ENCODE measurements at places on chromosomes 11 and 22.

- no peak for DNase-seq
Measured at GRCh38 chr22:22761963-22762772, 117.8 kb downstream of the GGTLC2 start.

DNA sequence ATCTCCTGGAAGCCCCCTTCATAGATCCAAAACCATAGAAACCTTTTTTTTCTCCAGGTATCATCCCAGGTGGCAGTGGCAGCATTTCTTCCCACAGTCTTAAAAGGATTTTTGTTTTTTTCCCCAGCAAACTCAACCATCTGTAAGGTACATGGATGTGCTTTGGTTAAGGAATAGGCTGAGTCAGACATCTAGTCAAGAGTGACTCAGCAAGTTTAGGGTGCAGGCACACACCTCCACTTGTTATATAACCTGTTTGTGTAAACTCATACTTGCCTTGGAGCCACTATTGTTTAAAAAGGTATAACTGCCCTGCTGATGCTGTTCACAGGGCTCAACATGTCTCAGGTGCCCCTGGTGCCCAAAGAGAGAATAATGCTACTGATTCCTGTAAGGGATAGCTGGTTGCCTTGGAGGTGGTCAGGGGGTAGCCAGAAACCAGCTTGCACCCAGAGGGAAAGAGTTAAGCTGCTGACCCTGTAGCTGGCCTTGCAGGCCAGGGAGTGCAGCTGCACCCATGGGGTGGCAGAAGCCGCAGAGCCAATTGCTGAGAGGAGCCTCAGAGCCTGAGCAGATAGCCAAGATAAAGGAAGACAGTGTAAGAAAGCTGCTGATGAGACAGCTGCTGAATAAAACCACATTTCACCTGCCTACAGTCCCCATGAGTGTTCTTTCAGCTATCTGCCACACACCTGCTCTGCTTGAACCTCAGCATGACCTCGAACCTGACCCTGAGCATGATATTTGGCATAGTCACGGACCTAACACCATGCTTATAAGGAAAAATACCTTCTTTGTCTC lies 1726.1 kb upstream of the RAG2 start:
- no peak for DNase-seq

- DNase-seq = no peak
Measured at GRCh38 chr11:35144806-35145205, 5.8 kb downstream of the CD44 start.

GRCh38 chr11:122984186-122985011 lies 2.8 kb upstream of the BSX start:
- no peak for DNase-seq

DNA sequence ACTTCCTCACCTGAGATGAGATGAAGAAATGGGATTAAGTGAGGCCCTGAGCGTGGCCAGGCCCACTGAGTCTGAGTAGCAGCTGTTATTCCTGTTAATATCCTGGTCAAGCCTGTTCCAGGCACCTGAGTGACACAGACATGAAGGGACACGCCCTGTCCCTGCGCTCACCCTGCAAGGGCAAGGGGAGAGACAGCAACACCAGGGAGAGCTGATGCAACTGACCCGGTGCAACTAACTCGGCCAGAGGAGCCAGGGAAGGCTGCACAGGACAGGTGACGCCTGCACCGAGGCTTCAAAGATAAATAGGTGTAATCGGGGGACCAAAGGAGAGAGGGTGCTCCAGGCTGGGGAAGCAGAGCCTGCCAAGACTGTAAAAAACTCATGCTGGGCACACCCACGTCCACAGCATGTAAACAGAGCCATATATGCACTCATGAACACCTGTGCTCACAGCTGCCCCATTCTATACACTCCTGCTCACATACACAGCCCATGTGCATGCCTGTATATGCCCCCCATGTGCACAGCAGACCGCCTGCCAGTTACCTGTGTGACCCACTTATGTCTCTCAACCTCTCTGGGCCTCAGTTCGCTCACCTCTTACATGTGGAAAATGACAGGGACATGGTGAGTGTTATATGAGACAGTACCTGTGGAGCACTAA lies 22.8 kb upstream of the GCAT start:
- no peak for DNase-seq

DNA sequence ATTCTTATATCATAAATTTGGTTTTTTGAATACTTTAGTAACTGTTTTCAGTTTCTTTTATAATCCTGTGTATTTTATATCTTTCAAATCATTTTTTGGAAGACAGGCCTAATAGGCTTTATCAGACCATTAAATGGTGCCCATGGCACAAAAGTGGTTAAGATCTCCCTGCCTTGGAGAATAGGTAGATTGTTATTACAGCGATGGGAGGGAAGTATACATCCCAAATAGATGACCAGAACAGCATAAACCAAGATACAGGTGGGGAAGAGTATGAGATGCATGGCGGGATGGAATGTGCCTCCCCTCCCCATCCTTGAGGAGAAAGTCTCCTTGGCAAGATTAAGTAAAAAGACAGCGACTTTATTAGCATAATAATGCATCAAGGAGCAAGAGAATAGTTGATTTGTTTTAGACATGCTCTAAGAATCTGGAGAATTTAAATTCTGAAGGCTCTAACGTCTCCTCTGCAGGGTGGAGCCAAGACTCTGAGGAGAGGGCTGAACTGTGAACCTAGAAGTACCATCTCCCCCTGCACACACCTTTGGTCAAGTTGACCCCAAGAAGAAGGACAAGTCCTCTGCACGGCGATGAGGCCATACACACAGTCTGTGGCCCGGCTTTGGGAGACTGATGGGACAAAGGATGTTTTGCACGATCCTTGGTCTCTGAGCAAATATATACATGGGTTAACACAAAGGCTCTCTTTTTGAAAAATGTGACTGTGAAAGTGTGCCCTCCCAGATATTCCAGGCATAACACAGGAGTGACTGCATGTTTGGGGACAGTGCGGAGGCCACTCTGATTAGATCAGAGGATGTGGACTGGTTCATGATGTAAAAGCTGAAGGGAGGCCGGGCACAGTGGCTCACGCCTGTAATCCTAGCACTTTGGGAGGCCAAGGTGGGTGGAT lies 61.1 kb upstream of the SLC35C1 start:
- DNase-seq = no peak

DNA sequence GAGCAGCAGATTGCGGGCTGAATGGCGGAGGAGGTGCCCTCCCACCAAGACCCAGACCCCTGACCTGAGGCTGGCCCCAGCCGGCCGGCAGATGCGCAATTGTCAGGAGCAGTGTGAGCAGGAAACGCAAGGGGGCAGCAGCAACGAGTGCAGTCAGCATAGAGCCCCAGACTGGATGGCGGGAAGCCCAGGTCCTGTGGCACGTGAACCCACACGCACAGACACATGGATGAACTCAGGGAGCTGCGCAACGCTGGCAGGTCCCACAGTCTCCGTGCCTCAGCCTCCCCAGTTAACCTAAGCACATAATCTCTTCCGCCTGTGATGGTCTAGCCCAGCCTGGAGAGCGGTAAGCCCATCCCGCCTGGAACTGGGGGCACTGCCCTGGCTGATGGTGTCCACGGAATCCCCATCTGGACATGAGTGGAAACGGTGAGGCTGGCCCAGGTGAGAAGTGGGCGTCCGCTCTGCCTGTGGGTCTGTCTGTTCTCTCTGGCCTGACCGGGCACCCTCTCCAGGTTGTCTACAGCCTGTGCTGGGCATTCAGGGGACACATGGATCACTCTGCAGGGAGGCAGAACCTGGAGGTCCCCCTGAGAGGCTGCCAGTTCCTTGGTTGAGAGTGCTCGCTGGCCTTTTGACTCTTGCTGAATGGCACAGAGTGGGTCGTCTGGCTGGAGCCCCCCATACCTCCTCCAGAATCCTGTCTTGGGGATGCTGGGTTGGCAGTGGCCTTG lies 626 bp upstream of the TBX10 start:
- peak; percentile 66 for DNase-seq

DNA sequence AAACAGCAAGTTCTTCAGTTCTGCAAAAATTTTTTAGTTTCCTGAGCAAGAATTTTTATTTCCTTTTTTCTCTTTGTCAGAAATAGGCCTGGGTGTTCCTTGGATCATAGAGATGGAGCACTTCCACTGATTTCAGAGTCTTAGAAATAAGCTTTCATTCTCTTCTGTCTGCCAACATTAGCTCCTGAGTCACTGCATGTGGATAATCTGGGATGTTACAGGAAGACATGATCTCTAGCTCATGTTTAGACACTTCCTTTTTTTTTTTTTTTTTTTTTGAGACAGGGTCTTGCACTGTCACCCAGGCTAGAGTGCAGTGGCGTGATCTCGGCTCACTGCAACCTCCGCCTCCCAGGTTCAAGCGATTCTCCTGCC lies 13.2 kb upstream of the TMEM218 start:
- no peak for DNase-seq

GRCh38 chr22:27460591-27461347 lies 340.8 kb downstream of the MN1 start:
- DNase-seq = no peak

DNA sequence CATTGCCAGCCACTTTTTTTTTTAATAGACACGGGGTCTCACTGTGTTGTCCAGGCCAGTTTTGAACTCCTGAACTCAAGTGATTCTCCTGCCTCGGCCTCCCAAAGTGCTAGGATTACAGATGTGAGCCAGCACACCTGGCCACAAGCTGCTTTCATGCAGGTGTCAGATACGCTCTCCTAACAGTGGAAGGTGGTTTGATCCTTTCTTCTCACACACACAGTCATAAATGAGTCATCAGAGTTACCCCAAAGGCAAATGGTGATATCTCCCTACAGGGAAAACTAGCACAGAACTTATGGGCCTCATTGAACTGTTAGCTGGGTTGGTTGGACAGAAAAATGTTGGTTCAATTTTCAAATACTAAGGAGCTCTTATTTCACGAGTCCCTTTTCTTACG lies 38.2 kb upstream of the UBASH3B start:
- DNase-seq = no peak

GRCh38 chr11:61754534-61755482 lies 2.4 kb downstream of the MYRF start:
- DNase-seq = no peak

DNA sequence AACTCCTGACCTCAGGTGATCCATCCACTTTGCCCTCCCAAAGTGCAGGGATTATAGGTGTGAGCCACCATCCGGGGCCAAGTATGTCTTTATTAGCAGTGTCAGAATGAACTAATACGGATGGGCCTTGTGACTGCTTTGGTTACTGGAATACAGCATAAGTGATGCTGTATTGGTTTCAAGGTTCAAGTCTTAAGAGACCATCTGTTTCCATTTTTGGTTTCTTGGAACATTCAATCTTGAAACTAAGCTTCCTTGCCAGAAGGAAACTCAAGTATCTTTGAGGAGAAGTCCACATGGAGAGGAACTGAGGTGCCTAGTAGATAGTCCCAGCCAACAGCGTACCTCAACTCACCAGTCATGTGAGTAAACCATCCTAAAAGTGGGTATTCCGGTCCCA lies 58.8 kb downstream of the APOL3 start:
- DNase-seq = no peak

GRCh38 chr11:66068154-66068821 lies 1.8 kb upstream of the PACS1 start:
- peak; percentile 84 for DNase-seq

- no peak for DNase-seq
Measured at GRCh38 chr22:38456841-38457699, 2.1 kb upstream of the KCNJ4 start.

DNA sequence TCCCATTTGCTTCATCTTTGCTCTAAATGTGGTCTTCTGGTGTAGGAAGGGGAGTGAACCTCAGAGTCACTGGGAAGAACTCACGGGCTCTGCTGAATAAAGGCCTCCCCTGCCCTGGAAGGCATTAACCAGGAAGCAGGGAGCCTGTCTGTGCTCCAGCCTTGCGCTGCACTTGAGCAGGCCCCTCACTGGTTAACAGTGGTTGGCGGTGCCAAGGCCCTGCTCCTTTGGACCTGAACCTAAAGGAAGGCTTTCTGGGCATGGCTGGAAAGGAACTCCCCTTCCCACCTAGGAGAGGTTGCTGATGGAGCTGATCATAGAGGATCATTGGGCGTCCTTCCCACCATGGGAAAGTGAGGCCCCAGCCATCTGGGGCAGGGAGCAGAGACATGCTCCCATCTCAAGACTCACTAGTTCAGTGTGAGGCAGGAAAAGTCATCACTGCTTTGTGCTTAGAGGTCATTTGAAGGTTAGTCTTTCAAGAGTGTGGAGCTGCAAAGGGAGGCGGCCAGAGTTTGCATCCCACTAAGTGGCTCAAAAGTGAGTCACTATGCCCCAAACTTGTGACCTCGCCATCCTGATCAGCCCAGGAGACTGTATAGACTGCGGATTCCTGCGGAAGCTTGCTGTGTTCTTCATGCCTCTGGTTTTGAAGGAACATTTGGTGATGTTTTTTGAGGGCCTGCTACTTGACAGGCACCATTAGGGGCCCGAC lies 50.4 kb downstream of the DBX1 start:
- DNase-seq = no peak

GRCh38 chr22:41508770-41509170 lies 35.5 kb downstream of the POLR3H start:
- DNase-seq = no peak

- DNase-seq = no peak
Measured at GRCh38 chr11:122691549-122692150, 36.1 kb downstream of the UBASH3B start.

- DNase-seq = no peak
Measured at GRCh38 chr11:12949453-12949852, 59.7 kb upstream of the RASSF10 start.

GRCh38 chr22:30169002-30169401 lies 77.6 kb downstream of the LIF start:
- peak; percentile 31 for DNase-seq

DNA sequence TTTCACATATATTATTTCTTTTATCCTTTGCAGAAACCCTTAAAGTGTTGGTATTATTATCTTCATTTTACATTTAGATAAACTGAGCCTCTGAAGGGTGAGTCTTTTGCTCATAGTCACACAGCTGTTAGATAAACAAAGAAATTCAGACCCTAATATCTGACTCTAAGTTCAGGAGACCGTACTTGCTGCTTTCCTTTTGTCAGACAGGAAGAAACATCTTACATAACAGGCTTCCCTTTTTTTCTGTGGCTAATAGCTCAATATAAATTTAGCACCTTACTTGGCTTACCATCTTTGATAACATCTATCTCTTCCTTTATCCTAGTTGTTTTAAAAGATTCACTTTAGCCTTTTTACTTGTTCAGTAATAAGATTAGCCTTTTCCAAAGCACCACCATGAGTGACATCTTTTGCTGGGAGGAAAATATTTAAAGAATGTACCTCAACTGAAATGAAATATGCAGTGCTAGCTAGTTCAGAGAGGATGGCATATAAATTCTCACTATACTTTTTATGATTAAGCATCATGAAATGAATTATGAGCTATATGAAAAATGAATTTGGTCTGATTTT lies 128.6 kb downstream of the WNT11 start:
- no peak for DNase-seq

GRCh38 chr11:44301564-44302271 lies 8.2 kb downstream of the ALX4 start:
- no peak for DNase-seq

- DNase-seq = no peak
Measured at GRCh38 chr11:50037251-50037650, 4.6 kb downstream of the OR4C45 start.

DNA sequence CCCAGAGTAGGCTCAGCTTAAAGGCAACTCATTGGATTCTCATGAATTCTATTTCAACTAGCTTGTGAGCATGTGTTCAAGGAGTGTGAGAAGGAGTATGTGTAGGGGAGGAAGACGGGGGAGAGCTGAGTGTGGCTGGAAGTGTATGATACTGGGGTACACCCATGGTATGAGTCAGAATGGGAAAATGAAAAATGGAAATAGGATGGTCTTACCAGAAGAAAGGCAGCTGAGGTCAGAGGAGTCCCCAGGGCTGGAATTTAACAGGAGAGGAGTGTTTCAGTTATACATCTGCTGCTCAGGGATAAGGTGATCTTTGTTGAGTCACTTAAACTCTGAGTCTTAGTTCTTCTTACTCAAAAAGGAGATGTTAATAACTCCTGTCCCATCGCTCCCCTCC lies 6.7 kb upstream of the ADAMTS15 start:
- DNase-seq = no peak

- no peak for DNase-seq
Measured at GRCh38 chr11:57680552-57680874, 12.6 kb downstream of the ZDHHC5 start.
